Stimulated activated CD8-positive, alpha-beta memory T cell treated with anti-CD3 and anti-CD28 coated beads, Interleukin-2, amount 100 ng/mL, for 1 hour (primary cell): ENCODE measurements at places on chromosomes 7 and 10.

GRCh38 chr7:83484266-83484665 lies 164.7 kb downstream of the SEMA3E start:
- DNase-seq: no peak

GRCh38 chr7:115747174-115747573 lies 283.4 kb downstream of the TFEC start:
- no peak for DNase-seq

DNA sequence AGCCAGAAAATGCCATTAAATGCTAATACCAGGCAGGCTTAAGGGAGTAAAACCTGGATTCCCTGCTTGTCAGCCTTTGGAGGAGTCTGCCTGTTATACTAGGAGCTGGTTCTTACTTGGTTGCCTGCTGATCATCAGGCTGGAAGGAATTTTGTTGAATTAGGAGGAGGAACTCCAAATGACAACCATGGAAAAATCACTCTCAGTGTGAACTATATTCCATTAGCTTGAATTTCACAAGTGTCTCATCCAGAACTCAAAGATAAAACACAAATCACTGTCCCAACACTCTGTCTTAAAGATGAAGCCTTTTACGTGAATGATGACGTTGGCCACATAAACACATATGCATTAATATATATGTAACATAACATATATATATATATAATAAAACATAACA lies 238.9 kb upstream of the PLXDC2 start:
- DNase-seq: no peak

GRCh38 chr10:42755028-42755451 lies 27.6 kb upstream of the BMS1 start:
- no peak for DNase-seq

DNA sequence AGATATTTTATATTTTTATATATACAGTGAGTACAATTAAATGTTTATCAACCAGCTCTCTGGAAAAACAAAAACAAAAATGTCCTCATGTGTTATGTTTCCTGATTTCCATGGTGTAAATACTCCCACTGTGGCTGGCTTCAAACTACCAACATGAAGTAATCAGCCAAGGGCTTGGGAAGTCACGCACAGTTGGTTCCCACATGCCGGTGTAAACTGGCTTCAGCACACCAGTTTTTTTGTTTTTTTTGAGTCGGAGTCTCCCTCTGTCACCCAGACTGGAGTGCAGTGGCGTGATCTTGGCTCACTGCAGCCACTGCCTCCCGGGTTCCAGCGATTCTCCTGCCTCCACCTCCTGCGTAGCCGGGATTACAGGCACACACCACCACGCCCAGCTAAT lies 11.8 kb downstream of the OSBPL3 start:
- DNase-seq: no peak

GRCh38 chr7:41930538-41931262 lies 227.8 kb upstream of the INHBA start:
- DNase-seq: no peak

- DNase-seq: no peak
Measured at GRCh38 chr7:54483523-54483922, 58.7 kb upstream of the VSTM2A start.

- DNase-seq: no peak
Measured at GRCh38 chr7:6375348-6376101, 72.2 kb downstream of the DAGLB start.

DNA sequence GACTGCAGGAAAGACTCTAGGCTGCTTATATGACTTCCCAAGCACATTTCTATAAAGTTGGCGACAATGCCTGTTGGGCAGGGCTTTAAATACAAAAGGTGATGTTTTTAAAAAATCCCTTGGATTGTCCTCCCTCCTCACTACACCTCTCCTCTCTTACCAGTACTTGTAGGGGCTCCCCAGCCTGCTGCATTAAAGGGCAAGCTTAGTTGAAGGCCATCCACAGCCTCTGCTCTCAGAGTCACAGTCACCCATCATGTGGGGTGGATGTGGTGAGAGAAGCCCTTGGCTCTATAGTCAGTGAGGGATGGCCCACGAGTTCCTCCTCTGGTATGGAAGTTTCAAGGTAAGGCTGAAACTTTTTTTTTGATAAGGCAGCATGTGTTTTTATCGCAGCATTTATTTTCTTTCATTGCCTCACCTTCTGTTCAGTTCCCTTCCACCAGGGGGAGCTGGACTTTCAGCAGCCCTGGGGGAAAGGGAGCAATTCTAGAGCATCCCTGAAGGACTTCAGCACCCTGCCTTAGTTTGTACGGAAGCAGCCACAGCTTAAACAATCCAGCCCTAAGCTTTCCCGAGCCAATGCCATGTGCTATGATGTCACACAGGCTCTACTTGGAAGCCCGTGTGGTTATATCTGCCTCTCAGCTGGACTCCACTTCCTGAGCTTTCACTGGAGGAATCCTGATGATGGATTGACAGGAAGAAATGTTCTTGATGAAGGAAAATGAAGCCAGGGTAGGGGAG lies 131.9 kb downstream of the CALCR start:
- no peak for DNase-seq

DNA sequence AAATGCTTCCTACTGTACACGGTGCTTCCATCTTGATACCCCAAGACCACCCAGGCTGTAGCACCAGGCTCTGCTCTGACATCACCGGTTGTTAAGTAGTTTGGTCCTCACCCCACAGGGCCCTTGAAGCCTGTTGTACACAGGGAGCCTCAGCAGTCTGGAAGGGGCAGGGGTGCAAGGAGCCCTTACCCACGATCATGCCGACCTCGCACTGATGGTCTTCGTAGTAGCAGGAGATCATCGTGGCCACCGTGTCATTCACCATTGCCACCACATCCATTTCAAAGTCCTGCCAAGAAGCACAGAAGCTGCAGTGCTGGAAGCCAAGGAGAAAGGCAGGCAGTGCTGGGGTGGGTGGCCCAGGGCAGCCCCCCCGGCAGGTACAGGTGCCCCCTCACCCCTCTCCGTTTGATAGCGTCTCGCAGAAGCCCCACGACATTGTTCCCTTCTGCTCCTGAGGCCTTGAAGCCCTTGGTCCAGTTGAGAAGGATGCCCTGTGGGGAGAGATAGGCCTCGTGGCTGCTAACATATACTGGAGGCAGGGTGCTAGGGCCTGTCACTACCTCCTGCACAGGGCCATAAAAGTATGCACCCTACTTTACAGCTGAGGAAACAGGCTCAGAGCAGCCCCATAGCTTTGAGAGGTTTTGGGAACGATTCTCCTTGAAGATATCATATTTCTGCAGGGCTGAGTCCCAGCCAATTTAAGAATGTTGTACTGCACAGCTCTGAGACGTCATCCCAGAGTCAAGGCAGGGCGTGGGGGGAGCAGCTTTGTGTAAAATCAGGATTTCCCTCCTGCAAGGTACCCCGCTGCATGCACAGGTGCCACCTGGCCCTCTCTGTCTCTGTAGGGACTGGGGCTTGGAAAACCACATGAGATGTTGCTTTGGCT lies 8.7 kb upstream of the MYL7 start:
- DNase-seq: no peak

GRCh38 chr10:50610368-50610767 lies 13.4 kb downstream of the SGMS1 start:
- no peak for DNase-seq

DNA sequence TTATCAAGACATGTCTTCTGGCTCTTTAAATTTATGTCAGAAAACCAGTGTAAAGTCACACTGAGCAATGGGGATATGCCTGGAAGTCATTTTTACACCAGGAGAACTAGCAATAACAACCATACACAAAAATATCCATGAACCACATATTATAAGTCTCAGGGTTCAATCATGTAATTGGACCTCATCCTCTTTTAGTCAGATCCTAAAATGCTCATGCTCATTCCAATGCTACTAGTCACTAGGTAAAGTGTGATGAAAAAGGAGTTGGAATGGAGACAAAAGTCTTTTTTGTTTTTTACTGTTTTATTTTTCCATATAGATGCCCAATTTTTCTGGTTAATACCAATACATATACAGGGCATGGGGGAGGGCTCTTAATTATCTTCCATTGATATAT lies 306.1 kb downstream of the DGKB start:
- no peak for DNase-seq

- no peak for DNase-seq
Measured at GRCh38 chr7:19009936-19010280, 107.5 kb downstream of the TWIST1 start.

DNA sequence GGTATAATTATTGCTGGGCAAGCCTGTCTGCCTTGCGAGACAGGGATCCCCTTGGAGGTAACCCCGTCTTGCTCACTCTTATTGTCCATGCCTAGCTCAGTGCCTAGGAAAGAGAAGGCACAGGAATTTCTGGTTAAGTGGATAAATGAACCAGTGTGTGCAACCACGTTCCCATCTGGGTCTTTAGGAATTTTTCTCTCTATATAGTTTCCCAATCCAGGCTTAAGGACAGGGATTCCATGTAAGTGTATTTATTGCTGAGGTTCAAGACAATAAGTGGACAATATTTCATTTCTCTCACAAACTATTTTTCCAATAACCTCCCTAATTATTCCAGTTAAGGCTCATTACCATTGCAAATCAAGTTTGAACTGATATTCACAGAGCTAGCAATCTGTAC lies 8.9 kb upstream of the ADAM12 start:
- no peak for DNase-seq

- DNase-seq: no peak
Measured at GRCh38 chr10:95513941-95514392, 47.2 kb downstream of the SORBS1 start.

DNA sequence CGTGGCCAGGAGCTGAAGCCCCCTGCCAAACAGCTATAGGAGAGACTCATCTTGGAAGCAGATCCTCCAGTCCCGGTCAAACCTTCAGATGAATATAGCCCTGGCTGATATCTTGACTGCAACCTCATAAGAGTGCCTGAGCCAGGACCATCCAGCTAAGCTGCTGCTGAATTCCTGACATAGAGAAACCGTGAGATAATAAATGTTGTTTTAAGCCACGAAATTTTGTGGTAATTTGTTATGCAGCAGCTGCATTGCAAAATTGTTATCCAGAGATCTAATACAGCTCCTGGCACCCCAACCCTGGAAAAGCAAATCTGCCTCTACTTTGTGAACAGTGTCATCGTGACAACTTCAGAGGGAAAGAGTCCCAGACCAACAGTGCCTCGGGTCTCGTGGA lies 119.9 kb downstream of the CREB5 start:
- DNase-seq: no peak
